ENCODE measurements at places on chromosomes 5 and 9.

DNA sequence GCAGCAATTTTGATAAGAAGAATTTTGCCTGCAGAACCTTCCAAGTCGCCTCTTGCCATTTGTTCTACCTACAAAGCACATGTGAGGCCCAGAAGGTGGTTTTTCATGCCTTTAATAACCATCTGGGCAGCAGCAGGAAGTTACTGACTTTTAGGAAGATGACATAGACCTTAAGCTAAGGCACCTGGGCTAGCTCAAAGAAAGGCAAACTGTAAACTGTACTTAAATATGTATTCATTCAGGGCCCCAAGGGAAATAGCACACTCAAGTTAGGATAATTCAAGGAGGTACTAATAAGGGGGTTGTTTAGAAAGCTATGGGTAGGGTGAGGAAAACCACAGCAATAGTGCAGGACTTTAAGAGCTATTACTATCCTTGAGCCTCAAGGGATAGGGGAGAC lies 57.3 kb upstream of the HSPB3 start:
- DNase-seq, result no peak

GRCh38 chr5:27015758-27016157 lies 22.6 kb downstream of the CDH9 start:
- no peak for DNase-seq

- no peak for DNase-seq
Observed at GRCh38 chr5:24331531-24331930, 313.2 kb downstream of the CDH10 start.

- no peak for DNase-seq
Observed at GRCh38 chr5:121638126-121638525, 213.6 kb upstream of the FTMT start.

DNA sequence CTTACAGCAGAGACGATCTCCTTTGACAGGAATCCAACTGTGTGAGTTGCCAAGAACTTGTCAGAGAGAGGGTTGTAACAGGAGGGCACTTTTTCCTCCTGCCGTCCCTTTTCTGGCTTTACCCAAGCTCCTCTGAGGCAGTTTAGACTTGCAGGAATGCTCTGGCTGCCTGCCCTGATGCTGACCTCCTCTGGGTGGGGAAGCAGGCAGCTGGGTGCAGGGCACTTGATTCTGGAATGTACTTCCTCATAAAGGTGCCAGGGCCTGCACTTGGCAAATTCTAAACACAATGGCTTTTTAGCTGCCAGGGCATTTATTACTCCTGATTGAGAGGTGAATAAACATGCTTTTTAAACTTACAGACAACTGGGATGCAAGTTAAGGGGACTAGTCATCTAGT lies 190.4 kb downstream of the EPB41L4A start:
- no peak for DNase-seq

DNA sequence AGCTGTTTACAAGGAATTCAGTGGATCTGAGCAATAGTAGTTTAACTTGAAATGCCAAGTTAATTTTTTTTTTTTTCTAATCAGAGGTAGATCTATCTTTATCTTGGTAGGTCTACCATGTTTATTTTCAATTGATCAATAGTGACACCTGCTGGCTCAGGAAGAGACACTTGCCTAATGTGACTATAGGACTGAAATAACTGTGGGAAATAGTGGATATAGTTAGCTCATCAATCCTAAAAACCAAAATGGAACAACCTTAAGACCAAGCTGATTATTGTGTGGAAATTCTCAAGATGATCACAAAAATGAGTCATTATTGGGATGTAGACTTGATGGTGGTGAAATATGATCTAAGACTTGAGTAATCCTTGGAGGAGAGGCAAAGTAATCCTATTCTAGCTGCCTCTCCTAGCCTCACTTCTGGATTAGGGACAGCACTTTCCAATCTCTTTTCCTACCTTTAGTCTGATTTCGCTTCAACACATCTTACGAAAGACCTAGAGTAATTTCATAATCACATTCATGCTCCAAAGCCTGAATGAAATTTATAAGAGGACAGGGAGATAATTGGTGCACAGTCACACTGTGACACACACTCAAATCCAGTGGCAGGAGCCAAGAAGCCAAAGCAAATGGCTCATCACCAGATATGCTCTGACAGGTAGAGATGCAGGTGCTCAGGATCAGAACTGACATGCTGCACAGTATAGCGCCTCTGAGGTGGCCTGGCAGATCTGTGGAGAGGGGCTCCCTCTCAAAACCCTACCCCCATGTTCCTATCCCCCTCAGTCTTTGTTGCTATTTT lies 156.3 kb downstream of the HMHB1 start:
- DNase-seq, result peak; percentile 43
